H4 (cell line): ENCODE measurements at places on chromosomes 13 and 19. TPM values are rescaled to one million over a fixed set of nuclear protein-coding genes. Genes with fewer than 3 reads are reported as not detected.

GRCh38 chr19:51001515-51001914 lies at the start of gene KLK8:
TSS of gene KLK8 (minus strand) at chr19:51001604. CDS start at chr19:51001167, 437 bp downstream.
- DNase-seq: no peak

GRCh38 chr13:27481766-27482165 lies 31.4 kb upstream of the MTIF3 start:
- DNase-seq: no peak

Gene C13orf46
- total RNA-seq: not detected in 2 replicates

DNA sequence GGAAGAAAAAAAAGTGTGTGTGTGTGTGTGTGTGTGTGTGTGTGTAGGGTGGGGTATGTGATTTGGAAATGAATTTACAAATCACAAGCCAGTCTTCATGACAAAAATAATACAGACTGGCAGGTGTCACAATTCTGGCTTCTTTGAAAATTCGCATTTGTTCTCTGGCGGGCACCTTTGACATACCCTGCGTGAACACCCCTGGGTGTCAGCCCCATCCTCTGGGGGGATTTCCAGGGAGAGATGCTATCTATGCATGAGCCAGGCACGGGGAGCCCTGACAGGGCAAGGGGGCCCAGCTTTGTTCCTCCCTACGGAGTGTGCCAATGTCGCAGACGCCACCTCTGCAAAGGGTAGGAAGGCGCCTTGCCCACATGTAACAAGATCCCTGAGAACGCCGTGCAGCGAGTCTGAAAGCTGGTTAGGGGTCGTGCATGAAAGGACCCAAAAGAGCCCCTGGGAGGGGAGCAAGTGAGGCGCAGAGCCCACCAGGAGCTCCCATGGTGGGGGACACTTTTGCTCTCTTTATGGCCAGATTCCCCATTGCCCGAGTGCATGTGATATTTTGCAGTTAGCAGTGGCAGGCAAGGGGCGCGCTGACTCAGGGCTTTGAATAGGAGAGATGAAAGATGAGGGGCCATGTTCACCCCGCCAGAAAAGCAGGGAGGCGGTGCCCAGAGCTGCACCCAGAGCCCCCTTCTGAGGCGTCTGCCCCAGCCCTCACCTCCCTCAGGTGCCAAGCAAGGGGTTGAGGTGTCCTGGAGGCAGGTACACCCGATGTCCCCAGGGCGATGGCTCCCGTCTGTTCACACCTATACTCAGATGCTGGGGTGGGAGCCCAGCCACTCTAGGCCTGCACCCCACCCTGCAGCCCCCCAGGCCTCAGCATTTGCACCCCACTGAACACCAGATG lies 45.3 kb downstream of the KLF2 start:
- DNase-seq: no peak

- no peak for DNase-seq
These were observed 1.1 kb upstream of the NR2F6 start for GRCh38 chr19:17246681-17247425.

- DNase-seq: no peak
These were observed 703.4 kb downstream of the GPC5 start for GRCh38 chr13:92101801-92102200.

Gene NALCN
- 0.12 and 0.27 TPM in 2 replicates for total RNA-seq

Gene C19orf33
- 2.7 TPM in 1 of 2 replicates, not detected in the other for total RNA-seq

Gene LILRB3
- not detected in 2 replicates for total RNA-seq

DNA sequence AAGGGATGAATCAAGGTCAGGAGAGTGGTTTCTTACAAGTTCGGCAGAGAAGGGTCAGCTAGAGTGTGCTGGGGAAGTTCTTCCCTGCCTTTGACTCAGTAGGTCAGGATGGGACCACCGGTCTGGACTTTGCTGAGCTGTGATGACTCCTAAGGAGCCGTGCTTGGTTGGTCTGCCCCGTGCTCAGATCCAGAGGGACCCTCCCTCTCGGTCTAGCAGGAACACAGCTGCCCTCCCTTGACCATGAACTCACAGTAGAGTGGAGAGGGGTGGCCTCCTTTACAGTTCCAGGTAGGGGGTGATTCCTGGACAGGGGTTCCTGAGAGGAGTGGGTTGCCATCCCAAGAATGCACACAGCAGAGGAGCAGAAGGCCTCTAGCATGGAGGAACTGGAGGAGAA lies 4.3 kb downstream of the RPS19 start:
- no peak for DNase-seq

Gene MYO1F
- 0.17 TPM in 1 of 2 replicates, not detected in the other for total RNA-seq
